ENCODE measurements at places on chromosomes 11 and 22.

GRCh38 chr11:63866211-63866610, 27.3 kb downstream of the MARK2 start:
- peak; percentile 64 for DNase-seq

GRCh38 chr22:41028841-41029240, 63.6 kb upstream of the EP300 start:
- DNase-seq, result peak; percentile 93

- no peak for DNase-seq
Observed at GRCh38 chr11:77529685-77530084, 55.8 kb upstream of the PAK1 start.

DNA sequence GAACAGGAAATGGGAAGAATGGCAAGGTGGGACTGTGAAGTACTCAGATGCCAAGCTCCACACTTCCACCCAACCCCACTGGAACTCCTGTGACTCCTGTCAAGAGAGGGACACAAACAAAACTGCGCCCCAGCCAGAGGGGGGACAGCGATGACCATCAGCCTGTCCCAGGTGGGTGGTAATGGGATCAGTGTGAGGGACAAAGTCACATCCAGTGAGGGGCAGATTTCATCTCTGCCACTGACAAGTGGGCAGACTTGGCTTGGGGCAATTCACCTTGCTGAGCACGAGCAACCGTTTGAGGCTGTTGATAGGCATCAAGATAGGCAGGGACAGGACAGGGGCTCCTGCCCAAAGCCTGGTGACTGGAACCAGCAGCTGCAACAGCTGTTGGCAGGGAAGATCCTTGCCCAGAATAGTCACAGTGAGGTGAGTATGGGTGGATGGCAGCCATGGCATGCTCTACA, 105.4 kb upstream of the PITPNB start:
- no peak for DNase-seq

GRCh38 chr11:12792590-12792989, 118.4 kb downstream of the TEAD1 start:
- DNase-seq, result peak; percentile 86

- no peak for DNase-seq
Observed at GRCh38 chr22:43183496-43184277, 3.2 kb downstream of the TTLL12 start.

DNA sequence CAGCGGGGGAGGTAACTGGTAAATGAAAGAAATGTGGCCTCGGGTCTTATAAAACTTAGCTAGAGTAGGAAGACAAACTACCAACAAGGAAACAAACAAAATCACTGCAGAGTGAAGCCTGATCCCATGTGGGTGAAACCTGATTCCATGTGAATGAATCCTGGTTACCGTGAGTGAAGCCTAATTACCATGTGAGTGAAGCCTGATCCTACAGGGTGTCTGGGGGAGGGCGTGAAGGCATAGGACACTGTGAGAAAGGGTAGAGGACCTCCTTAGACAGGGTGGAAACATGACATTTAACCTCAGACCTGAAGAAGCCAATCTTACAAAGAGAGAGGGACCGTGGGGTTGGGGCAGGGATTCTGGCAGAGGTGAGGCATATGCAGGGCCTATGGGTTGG, 106.2 kb upstream of the USP47 start:
- no peak for DNase-seq

- DNase-seq, result no peak
Observed at GRCh38 chr11:99695106-99695505, 674.4 kb downstream of the CNTN5 start.

DNA sequence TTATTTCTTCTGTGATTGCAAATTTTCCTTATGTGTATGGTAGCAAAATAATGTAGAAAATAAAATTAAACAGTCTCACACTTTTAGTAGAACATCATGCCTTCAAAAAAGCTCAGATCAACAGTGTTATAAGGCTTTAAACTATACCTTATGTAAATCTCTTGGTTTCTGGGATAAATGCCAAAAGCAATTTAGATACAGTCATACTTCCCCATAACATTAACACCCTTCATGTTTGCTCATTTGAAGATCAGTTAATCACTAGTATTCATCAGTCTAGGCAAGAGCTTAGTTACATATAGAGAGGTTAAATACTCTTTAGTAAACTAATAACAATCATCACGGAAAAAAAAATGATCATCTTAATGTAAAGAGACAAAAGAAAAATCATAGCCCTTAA, 421.8 kb upstream of the ANO3 start:
- no peak for DNase-seq

GRCh38 chr22:29885610-29886009, 2.6 kb downstream of the MTMR3 start:
- DNase-seq, result no peak

DNA sequence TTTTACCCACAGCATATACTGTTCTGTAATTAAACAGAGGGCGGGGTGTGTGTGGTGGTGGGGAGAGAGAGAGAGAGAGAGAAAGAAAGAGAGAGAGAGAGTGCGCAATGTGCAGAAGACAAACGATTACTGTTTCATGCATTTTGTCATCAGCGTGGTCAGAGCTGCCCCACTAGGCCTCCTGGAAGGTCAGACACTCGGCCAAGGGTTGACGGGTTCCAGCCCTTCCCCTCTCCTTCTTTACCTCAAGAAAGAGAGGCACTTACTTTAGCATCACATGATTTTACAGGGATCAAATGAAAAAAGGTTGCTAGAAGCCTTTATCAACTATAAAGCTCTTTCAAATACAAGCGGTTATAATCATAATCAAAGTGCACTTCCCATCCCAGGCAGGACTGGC, 269.2 kb upstream of the SORL1-AS1 start:
- no peak for DNase-seq

DNA sequence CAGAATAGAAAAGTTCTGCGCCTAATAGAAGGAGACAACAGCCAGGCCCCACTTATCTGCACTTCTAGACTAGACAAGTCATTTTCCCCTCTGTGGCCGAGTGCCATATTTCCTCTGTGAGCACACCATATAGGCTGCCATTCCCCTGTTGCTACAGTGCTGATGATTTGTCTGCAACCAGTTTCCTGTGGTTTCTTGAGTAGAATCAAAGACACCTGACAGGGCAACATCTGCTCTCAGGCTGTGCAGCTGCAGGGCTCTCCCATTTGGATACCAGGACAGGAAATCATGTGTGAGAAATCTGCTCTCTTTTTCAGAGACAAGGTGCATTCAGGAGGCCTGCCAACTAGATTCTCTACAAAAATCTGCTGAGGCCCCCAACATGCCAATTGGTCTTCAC, 879.3 kb downstream of the DLG2 start:
- DNase-seq, result no peak

GRCh38 chr11:131391176-131391575, 20.8 kb downstream of the NTM start:
- DNase-seq, result no peak

DNA sequence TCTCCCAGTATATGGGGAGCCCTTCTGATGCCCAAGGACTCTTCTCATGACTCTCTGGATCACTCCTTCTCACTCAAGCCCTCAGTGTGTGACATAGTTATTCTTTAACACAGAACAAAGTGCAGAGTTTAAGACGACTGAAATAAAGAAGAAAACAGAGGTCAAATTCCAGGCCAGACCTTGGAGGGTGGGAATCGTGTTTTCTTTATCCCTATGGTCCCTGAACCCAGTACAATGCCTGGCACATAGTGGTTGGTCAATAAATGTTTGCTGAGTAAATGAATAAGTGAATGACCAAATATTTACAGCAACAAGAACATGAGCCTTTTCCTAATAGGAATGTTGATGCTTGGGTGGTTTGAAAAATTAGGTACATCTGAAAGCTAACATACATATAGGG, 28.8 kb downstream of the VSTM5 start:
- no peak for DNase-seq

GRCh38 chr11:23205156-23205871, 345.0 kb upstream of the CCDC179 start:
- no peak for DNase-seq

- DNase-seq, result no peak
Observed at GRCh38 chr22:20429254-20430100, 8.1 kb downstream of the SCARF2 start.

GRCh38 chr11:44776551-44777208, 49.9 kb downstream of the TSPAN18 start:
- DNase-seq, result no peak

DNA sequence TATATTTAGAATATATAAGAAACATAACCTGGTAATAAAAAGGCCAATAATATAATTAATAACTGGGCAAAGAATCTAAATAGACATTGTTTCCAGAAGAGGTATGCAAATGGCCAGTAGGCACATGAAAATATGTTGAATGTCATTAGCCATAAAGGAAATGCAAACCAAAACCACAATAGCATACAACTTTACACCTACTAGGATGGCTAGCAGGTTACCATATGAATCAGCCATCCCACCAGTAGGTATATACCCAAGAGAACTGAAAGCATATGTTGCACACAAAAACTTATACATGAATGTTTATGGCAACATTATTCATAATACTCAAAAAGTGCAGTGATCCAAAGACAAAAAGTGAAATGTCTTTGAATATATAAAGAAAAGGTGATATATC, 2.7 kb upstream of the OR2D2 start:
- DNase-seq, result no peak

GRCh38 chr11:29328961-29329441, 687.8 kb downstream of the KCNA4 start:
- peak; percentile 64 for DNase-seq

- peak; percentile 91 for DNase-seq
Observed at GRCh38 chr11:106021181-106021966, 666 bp downstream of the MSANTD4 start.

Measured in fibroblast of gingiva (primary cell).